Progenitor cell of endocrine pancreas (in vitro differentiated cells): ENCODE measurements at places on chromosomes 4 and X. TPM values are rescaled to one million over a fixed set of nuclear protein-coding genes. Genes with fewer than 3 reads are reported as not detected.

DNA sequence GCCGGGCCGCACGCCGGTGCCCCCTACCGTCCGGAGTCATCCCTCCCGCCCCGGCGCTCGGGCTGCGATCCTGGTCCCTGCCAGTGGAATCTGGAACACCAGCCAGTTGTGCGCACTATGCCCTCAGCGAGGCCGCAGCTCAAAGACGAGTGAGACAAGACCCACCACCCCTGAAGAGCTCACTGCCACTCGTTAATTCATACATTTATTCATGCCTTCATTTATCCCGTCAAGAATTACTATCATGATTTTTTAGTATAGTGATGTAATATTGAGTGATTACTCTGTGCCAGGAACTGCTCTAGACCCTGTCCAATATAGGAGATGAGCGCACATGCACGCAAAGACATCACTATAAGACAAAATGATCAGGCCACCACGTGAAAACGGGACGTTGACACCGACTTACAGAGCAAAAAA lies 247 bp upstream of the PPA2 start:
- peak overlapping the region; percentile 72 for H3K27ac ChIP-seq
- H3K4me1 ChIP-seq = peaks cover 18% of the 10 kb centered on the region
- H3K36me3 ChIP-seq = no peaks in the 10 kb centered on the region
- peak overlapping the region; percentile 100 for H3K4me3 ChIP-seq
- no peak for DNase-seq

GRCh38 chr4:107125496-107125895 lies 89.4 kb upstream of the DKK2 start:
- H3K4me3 ChIP-seq = no peak overlapping the region
- peaks cover 7% of the 10 kb centered on the region for H3K4me1 ChIP-seq
- no peaks in the 10 kb centered on the region for H3K36me3 ChIP-seq
- H3K27ac ChIP-seq = no peak overlapping the region
- H3K27me3 ChIP-seq = no peaks in the 10 kb centered on the region

- H3K4me3 ChIP-seq = no peak overlapping the region
- no peak overlapping the region for H3K27ac ChIP-seq
- no peaks in the 10 kb centered on the region for H3K36me3 ChIP-seq
- H3K27me3 ChIP-seq = no peaks in the 10 kb centered on the region
- H3K4me1 ChIP-seq = peaks cover 19% of the 10 kb centered on the region
Measured at GRCh38 chr4:22196551-22196950, 248.0 kb upstream of the KCNIP4 start.

PKD2 gene
- total RNA-seq = 40.3 and 41.1 TPM in 2 replicates

RHOXF2 gene
- not detected in 2 replicates for total RNA-seq

- no peak for DNase-seq
- H3K36me3 ChIP-seq = no peaks in the 10 kb centered on the region
- H3K27ac ChIP-seq = no peak overlapping the region
- H3K27me3 ChIP-seq = peaks cover under 1% of the 10 kb centered on the region
- H3K4me1 ChIP-seq = peaks cover 5% of the 10 kb centered on the region
- no peak overlapping the region for H3K4me3 ChIP-seq
Measured at GRCh38 chr4:15344041-15344440, 83.8 kb upstream of the C1QTNF7 start.

STPG2 gene
- 0.53 and 1.1 TPM in 2 replicates for total RNA-seq

GRCh38 chr4:120158841-120159463 lies 92.3 kb upstream of the MAD2L1 start:
- no peaks in the 10 kb centered on the region for H3K4me1 ChIP-seq
- no peak overlapping the region for H3K27ac ChIP-seq
- no peak overlapping the region for H3K4me3 ChIP-seq
- no peaks in the 10 kb centered on the region for H3K36me3 ChIP-seq

SNCA gene
- total RNA-seq = 13.4 and 16.2 TPM in 2 replicates

SSX4B gene
- not detected in 2 replicates for total RNA-seq

- H3K36me3 ChIP-seq = peaks cover 13% of the 10 kb centered on the region
- H3K4me3 ChIP-seq = no peak overlapping the region
- no peak for DNase-seq
- no peaks in the 10 kb centered on the region for H3K27me3 ChIP-seq
- peak overlapping the region; percentile 4 for H3K27ac ChIP-seq
- peaks cover 12% of the 10 kb centered on the region for H3K4me1 ChIP-seq
Measured at GRCh38 chr4:153276971-153277370, 67.5 kb upstream of the MND1 start.

- no peaks in the 10 kb centered on the region for H3K36me3 ChIP-seq
- H3K27me3 ChIP-seq = peaks cover 3% of the 10 kb centered on the region
- H3K27ac ChIP-seq = no peak overlapping the region
- H3K4me3 ChIP-seq = no peak overlapping the region
- peaks cover 13% of the 10 kb centered on the region for H3K4me1 ChIP-seq
Measured at GRCh38 chr4:145944886-145945285, 6.3 kb upstream of the ZNF827 start.

GRCh38 chr4:2714918-2715317 lies 41.2 kb downstream of the TNIP2 start:
- no peak for DNase-seq
- H3K4me3 ChIP-seq = no peak overlapping the region
- peaks cover 25% of the 10 kb centered on the region for H3K36me3 ChIP-seq
- H3K27ac ChIP-seq = no peak overlapping the region

DNA sequence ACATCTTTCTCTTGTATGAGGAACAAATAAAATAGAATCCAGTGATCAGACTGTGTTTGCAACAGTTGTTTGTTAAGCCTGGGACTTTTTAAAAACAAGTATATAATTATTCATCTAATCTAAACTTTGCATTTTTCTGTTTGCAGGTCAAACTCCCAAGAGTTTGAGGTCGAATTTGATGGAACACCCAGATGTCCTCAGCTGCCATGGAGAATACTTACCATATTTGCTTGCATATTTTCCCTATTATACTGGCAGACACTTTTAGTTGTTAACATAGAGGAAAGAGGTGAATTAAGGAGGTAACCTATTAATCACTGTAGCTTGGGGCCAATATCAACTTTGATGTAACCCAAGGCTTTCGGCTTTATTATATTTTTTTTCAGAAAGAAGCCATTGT lies 401.5 kb upstream of the DIPK2B start:
- H3K27ac ChIP-seq = no peak overlapping the region
- H3K4me3 ChIP-seq = no peak overlapping the region
- H3K4me1 ChIP-seq = no peaks in the 10 kb centered on the region

GRCh38 chr4:52658641-52659000 lies 480 bp downstream of the USP46 start:
- no peak for DNase-seq
- H3K36me3 ChIP-seq = peaks cover 9% of the 10 kb centered on the region
- H3K4me3 ChIP-seq = peak overlapping the region; percentile 82

GRCh38 chrX:17183566-17183965 lies 191.4 kb upstream of the NHS start:
- H3K27me3 ChIP-seq = peaks cover 25% of the 10 kb centered on the region
- no peaks in the 10 kb centered on the region for H3K4me1 ChIP-seq
- H3K36me3 ChIP-seq = no peaks in the 10 kb centered on the region
- no peak for DNase-seq
- no peak overlapping the region for H3K27ac ChIP-seq
- no peak overlapping the region for H3K4me3 ChIP-seq

SULT1B1 gene
- total RNA-seq = 0.46 and 0.82 TPM in 2 replicates

DNA sequence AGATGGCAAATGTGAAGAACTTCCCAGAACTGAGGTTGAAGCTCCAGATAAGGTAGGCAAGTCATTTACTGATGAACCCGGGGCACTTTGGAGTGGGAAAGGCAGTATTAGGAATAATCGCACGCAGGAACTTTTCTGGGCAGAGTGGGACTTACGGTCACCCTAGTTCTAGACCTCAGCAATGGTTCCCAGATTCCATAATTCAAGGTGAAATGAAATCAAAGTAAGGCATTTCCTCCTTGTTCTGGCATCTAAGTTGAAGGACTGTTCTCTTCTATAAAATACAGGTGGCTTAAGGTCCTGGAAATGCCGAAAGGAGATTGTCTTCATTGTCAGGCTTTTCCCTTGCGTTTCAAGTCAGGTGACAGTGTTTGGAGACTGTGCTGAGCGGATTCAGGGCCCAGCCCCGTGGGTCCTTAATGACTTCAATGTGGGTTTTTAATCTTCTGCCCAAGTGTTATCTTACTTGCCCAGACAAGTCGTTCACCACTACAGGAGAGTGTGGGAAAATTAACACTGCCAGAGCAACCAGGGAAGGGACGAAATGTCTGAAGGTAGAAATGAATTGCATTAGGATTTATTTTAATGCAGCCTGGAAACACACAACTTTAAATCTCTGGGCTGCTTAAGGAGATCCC lies 52.1 kb upstream of the STOX2 start:
- H3K27ac ChIP-seq = peak overlapping the region; percentile 56
- peaks cover 5% of the 10 kb centered on the region for H3K36me3 ChIP-seq
- H3K4me1 ChIP-seq = peaks cover 6% of the 10 kb centered on the region
- no peak for DNase-seq
- no peak overlapping the region for H3K4me3 ChIP-seq

DNA sequence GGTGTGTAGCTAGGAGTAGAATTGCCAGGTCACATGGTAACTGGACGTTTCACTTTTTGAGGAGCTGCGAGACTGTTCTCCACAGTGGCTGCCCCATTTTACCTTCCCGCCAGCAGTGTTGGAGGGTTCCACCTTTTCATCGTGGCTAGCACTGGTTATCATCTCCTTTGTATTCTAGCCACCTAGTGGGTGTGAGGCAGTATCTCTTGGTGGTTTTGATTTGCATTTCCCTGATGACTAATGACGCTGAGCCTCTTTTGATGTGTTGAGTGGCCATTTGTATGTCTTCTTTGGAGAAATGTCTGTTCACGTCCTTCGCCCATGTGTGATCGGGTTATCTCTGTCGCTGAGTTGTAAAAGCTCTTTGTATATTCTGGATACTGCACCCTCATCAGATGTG lies 10.6 kb downstream of the ABCD1 start:
- H3K36me3 ChIP-seq = peaks cover 20% of the 10 kb centered on the region
- no peaks in the 10 kb centered on the region for H3K4me1 ChIP-seq
- no peak overlapping the region for H3K4me3 ChIP-seq
- DNase-seq = no peak
- no peaks in the 10 kb centered on the region for H3K27me3 ChIP-seq

BCORL1 gene
- 38.0 and 40.9 TPM in 2 replicates for total RNA-seq

PNMA5 gene
- total RNA-seq = not detected in 2 replicates
